ENCODE measurements at places on chromosomes 11 and 22.

DNA sequence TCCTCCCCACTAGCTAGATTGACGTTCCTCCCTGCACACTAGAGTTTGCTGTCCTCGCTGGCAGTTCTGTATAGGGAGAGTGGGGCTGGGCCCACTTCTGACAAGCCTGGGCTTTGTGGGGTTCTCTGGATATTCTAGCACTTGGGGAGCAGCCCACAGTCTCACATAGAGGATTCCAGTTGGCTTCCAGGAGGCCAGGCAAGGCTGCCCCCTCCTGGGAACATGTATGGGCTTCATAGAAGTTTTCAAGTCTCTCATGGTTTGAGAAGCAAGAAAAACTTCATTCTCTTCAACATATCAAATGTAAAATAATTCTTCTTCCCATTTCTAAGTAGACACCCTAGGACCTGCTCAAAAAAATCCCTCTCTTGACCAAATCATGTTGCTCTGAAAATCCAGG lies 87.5 kb downstream of the NAV2 start:
- DNase-seq = no peak

DNA sequence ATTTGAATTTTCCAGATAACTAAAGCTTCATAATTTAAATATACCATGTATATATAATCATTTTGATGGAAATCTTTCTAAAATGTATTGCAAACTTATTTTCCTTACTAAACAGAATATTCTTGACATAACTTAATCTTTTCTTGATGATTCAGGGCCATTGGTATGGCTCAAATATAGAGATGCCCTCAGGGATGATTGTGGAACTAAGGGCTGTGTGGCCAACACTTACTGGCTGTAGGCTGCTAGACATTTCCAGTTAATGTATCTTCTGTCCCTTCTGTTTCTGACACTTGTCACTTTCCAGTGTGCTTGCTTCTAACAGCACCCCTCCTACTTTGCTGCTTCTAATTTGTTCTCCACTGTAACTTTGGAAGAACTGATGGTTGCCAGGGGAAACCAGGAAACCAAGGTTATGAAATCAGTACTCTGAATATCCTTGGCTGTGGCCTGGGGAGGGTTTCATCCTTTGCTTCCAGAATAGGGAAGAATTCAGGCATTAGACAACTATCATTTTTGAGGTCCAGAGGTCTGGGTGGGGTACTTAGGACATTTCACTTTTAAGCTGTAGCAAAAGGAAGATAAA lies 697.2 kb downstream of the ETS1 start:
- DNase-seq = no peak

DNA sequence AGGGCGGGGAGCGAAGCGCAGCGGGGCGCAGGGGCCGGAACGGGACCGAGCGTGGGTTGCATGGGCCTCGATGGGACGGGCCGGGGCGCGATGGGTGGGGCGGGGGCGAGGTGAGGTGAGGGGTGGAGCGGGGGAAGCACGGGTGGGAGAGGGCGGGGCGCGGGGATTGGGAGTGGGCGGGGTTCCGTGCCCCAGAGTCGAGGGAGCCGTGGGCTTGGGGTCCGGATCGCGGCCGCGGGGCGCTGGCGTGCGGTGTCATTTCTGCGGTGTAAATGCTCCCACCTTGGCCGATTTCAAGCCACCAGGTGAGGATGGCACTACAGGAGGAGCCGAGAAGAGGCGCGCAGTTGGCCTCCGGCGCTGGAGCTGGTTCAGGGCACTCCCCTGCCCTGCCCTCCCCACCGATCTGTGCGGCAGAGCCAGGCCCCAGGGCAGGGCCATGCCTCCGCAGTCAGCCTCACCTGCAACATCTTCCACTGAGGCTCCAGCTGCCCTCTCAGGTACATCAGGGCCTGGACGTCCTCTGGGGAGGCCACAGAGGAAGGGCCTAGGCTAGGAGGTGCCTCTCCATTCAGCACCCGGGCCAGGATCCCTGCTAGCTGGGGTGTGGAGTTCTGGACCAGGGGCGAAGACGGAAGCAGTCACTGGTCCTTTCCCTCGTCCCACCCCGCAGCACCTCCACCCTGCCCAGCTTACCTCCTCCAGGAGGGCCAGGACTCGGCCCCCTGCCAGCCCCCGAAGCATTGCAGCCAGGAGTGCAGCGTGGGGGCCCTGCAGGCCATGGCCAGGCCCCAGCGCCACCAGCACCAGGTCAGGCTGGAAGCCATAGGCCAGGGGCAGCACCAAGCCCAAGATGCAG lies 620 bp upstream of the TUBGCP6 start:
- DNase-seq = no peak

- DNase-seq = no peak
Observed at GRCh38 chr11:82225930-82226329, 507.7 kb downstream of the FAM181B start.

- no peak for DNase-seq
Observed at GRCh38 chr11:132054822-132055221, 684.4 kb downstream of the NTM start.

DNA sequence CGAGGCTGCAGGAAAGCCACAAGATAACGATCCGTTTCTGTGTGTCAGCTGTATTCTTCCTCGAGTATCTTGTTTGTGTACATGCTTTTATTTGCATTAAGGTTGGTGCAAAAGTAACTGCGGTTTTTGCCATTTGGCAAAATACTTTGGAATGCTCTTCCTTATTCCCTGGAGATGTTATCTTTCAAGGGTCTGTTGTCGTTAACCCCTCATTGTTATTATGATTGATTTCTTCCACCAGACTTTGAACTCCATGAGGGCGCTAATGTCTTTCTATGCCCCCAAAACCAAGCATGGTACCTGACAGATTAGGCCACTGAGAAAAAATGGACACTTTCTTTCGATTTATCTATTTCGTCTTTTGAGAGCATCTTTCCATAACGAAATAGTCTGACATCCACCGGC lies 563 bp upstream of the PSMA1 start:
- no peak for DNase-seq

GRCh38 chr11:127651175-127651887 lies 650.8 kb upstream of the KIRREL3 start:
- no peak for DNase-seq

DNA sequence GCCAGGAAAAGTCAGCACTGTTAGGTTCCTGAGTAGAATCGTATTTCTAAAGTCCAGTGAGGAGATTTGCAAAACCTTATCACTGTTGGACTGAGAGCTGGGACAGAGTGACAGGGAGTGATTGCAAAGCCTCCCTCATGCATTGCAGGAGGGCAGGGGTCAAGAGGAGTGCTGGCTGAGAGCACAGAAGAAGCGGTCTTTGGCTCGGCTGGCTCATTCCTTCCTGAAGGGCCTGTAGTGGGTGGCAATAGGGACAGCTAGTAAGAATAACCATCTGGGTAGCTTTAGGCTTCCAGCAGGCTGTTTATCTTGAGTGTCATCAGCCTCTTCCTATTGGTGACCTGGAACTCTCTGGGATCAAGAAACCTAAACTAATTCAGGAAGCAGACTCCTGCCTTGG lies 53.4 kb downstream of the CD44 start:
- no peak for DNase-seq

- no peak for DNase-seq
Observed at GRCh38 chr22:31530823-31531195, 34.5 kb downstream of the SFI1 start.

DNA sequence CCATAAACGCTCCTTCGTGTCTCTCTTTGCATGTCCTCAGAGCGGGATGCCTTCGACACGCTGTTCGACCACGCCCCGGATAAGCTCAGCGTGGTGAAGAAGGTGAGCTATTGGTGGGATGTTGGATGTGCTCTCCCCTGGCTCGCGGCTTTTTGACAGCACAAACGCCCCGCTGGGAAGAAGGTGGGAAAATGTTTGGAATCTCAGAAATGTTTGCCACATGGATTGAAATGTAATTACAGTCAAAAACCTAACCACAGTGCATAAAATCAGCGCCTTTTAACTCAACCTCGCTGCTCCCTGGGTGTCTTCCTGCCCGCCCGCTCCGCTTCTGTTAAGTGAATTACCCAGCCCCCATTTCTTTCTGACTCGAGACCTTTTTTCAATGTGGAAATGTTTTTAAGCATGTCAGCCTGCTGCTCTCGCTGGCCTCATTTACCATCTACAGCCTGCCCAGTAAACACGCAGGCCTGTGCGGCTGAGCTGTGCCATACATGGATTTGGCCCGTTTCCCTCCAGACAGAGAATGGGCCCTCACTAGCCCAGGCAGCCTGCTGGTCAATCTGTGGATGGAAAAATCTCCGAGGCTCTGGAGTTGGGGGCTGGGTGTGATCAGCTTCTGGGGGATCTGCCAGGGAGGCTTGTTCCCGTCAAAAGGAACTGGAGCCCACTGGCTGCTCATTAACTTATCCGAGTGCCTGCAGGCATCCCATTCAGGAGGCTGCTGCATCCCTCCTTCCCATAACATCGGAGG lies 32.7 kb upstream of the PARVG start:
- no peak for DNase-seq

DNA sequence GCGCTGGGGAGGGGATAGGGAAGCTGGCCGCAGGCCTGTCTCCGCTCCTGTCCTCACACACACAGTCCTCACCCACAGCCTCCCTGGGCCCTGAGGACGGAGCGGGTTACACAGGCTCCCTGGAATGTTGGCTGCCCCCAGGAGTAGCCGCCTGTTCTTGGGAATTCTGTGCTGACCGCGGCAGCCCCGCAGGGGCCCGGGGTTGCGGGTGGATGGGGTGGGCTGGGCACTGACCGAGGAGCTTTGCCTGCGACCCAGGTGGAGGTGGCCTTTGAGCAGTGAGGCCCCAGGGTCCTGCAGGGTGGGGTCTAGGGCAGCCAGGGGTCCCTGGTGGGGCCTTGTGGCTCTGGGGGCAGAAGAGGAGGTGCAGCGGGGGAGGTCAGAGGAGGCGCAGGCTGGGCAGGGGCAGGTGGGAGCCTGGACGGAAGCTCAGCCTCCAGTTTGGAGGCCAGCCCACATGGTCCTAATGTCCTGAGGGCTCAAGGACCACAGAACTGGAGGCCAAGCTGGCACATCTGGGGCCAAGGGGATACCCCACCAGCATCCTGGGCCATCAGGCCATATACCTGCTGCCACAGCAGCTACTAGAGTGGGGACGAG lies 6.6 kb upstream of the MRGPRG start:
- no peak for DNase-seq

- no peak for DNase-seq
Observed at GRCh38 chr22:29697853-29698598, 21.8 kb upstream of the CABP7 start.

- DNase-seq = no peak
Observed at GRCh38 chr22:37860796-37861421, 11.7 kb downstream of the EIF3L start.

- DNase-seq = no peak
Observed at GRCh38 chr11:58575377-58576020, at the start of gene LPXN. LPXN (minus strand) TSS chr11:58575856; CDS start chr11:58575772, 84 bp downstream.

GRCh38 chr11:79971255-79971654 lies 530.4 kb upstream of the TENM4 start:
- DNase-seq = no peak

DNA sequence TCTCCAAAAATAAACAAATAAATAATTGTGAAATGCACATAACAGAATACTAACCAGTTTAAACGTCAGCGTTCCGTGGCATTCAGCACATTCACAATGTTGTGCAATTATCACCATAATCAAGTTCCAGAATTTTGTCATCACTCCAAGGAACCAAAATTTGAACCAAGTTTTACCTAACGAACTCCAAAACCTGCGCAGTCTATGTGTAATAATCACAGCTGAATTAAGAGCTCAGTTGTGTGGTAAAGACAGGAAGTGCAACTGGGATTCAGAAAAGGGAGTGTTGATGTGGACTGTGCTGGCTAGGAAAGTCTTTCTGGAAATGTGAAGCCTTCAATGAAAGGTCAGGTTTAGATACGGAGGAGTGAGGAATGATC lies 5.4 kb upstream of the MCAM start:
- no peak for DNase-seq

- no peak for DNase-seq
Observed at GRCh38 chr11:9758637-9759518, 95.0 kb downstream of the SWAP70 start.

DNA sequence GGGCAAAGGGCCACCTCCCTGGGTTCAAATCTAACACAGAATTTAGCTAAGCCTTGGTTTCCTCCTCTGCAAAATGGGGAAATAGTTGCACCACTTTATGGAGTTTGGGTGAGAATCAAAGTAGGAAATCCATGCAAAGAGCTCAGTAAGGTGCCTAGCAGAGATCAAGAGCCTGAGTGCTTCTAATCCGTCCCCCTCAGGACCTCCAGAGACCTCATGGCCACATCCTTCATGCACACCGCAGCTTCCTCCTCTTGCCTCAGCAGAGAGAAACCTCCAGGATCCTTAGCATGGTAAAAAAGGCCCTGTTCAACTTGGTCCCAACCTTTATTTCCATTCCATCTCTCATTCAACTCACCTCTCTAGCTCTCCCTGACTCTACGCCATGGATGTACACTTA lies 37.8 kb upstream of the NAV2 start:
- no peak for DNase-seq

GRCh38 chr11:97974798-97975498 lies 1045.8 kb upstream of the CNTN5 start:
- no peak for DNase-seq

DNA sequence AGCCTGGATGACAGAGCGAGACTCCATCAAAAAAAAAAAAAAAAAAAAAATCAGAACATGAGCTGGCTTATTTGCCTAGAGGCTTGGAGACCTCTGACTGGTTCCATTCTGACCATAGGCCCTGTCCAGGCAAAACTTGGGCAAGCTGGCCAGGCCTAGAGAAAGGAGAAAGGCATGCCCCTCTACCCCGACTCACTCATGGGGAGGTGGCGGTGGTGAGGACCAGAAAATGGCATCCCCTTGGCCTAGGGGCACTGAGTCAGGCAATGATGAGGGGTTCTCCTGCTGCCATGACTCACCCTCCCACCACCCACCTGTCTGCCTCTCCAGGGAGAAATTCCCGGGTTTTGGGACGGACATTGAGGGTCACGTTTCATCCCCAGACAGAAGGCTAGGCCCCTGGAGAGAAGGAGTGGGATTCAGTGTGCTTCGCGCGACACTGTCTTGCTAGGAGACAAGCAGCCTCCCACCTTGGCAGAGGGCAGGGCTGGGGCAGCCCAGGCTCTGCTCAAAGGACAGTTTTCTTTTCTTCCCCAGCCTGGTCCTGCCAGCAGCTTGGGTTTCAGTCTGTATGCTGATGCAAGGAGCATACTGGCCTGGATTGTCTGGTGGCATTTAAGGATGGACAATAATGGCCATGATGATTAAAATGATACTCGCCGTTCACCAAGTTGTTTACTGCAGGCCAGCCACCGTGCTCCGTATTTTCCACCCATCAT lies 17.2 kb downstream of the TOB2 start:
- no peak for DNase-seq

Measured in cerebellar nuclear complex (tissue), 1 donor.